NCI-H774 (cell line): ENCODE measurements at places on chromosomes 1 and 21.
A peak's percentile ranks its signal among the peaks of the same experiment; 100 is the strongest.

DNA sequence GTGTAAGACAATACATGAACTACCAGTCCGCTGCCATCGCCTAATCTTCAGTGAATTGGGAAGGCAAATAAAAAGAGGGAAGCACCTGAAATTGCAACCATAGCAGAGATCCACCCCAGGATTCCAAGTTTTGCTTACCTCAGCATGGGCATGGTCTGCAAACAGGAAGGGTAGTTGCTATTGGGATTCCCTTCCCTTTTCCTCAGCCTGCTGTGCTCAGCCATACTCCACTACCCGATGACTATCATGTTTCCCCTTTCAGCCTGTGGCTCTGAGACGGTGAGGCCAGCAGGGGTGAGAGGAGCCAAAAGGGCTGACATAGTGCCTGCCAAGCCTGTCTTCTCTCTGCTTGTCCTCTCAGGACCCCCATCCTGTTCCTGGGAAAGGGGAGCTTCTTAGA is 64.2 kb downstream of the GPR137B start:
- no peak for DNase-seq

DNA sequence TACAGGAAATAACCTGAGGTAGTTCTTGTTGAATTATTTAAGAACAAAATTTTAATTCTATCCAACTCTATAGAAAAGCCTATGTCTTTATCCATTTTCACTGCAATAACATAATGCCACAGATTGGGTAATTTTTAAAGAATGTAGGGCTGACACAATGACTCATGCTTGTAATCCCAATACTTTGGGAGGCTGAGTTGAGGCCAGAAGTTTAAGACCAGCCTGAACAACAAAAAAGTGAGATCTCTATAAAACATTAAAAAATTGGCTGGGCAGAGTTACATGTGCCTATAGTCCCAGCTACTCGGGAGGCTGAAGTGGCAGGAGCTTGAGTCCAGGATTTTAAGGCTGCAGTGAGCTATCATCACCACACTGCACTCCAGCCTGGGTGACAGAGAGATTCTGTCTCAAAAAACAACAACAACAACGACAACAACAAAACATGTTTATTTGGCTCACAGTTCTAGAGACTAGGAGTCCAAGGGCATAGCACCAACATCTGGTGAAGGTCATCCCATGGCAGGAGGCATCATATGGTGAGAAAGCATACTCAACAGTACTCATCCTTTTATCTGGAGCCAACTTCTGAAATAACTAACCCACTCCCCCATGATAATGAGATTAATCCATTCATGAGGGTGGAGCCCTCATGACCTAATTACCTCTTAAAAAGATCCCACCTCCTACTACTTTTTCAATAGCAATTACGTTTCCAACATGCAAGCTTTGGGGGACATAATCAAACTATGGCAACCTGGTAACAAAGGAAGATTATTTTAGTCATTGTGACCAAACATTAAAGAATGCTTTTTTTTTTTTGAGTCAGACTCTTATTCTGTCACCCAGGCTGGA is 59.6 kb downstream of the ABL2 start:
- DNase-seq: no peak

DNA sequence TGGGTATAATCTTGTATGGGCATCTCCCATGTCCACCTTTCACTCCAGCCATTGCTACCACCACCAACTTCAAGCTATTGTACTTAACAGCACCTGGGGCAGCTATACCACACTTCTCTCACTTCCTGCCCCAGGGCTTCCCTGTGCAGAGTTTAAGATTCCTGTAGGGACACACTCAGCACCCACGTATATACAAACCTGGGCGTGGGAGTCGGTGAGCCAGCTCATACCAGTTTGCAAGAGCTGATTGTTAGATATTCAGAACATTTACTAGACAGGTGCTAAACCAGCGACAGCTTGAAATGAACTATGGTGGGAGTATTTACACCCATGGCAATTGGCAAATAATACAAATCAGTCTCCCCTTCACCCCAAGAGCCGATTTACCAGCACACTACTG is 114.8 kb upstream of the CSF3R start:
- no peak for DNase-seq

DNA sequence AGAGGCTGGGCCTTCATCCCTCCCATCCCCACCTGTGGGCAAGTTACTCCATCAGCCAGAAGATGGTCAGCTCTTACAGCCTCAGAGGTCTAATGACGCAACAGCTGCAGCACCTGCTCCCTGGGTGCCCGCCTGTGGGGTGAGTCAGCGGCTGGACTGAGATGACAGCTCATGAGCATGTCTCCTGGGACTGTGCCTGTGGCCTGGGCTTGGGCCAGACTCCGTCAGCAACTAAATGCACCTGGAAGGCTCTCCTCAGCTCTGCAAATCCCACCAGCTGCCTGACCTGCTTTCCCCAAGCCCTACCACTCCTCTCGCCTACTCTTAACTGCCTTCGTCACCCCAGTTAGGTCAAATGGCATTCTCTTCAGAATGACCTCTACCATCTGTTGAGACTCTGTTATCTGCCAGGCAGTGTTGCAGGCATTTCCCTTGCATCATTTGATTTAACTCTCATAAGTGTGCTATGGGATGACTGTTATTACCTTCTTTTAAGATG is 47.7 kb downstream of the ETS2 start:
- peak; percentile 45 for DNase-seq

- DNase-seq: no peak
Observed at GRCh38 chr1:161198194-161198896, 509 bp downstream of the ADAMTS4 start.

- no peak for DNase-seq
Observed at GRCh38 chr1:185412385-185413087, 95.5 kb upstream of the IVNS1ABP start.
